ENCODE measurements at places on chromosomes 3 and 15.

DNA sequence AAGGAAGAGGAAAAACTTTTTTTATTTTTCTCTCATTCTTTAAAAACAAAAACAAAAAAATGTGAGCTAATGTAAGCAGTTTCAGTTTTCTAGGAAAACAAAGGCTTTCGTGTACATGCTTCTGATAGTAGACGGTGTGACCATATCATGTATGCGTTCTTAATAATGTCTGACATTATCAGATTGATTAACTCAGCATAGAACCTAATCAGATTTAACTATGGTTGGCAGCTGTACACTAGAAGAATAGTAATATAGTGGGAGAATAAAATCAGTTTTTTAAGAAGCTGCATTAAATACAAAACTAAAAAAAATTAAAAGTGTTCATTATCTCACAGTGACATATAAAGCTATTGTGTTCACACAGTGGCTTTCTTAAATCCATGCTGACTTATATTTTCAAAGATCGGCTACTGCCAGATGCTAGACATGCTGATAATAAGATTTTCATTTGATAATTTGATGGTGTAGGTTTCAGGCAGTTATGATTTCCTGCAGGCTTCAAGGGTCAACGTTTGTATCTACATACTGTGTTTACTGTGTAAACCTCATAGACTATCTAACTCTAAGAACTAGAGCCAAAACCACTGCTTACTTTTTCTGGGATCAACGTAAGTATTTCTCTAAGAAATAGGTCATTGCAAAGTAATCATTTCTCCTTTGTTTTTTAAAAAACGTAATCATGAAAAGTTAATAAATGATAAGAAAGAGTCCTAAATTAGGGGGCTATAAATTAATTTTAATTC lies 74.0 kb downstream of the UBE2E2 start:
- ATAC-seq, result no peak

DNA sequence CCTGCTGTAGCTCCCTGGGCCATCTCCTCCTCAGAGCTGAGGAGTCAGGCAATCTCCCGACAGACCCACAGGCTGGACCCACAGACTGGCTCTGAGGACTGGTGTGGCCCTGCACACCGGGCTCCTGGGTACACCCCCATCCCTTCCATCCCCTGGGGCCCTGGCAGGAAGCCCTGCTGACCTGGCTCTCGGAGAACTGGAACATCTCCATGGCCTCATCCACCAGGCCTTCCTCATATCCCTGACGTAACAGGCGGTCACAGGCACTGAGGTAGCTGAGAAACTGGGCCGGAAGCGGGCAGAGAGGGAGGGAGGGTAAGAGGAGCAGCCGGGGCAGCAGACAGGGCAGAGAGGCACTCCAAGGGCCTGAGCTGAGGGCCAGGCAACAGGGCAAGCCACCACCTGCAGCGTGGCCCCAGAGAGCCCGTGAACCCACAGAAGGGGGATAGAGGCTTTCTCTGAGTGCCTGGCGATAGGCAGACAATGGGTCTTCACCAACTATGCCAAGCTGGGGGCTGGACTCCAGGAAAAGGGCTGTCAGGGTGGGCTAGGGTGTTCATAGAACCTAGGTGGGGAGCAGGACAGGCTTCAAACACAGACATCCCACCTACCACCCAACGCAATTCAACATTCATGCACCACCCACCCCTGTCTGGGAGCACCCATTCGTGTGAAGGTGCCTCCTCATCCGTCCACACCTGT lies 17.9 kb downstream of the KBTBD13 start:
- no peak for ATAC-seq

DNA sequence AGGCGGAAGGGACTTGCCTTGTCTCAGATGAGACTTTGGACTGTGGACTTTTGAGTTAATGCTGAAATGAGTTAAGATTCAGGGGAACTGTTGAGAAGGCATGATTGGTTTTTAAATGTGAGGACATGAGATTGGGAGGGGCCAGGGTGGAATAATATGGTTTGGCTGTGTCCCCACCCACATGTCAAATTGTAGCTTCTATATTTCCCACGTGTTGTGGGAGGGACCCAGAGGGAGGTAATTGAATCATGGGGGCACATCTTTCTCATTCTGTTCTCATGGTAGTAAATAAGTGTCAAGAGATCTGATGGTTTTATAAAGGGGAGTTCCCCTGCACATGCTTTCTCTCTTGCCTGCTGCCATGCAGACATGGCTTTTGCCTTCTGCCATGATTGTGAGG lies 89.2 kb downstream of the CGGBP1 start:
- no peak for ATAC-seq

DNA sequence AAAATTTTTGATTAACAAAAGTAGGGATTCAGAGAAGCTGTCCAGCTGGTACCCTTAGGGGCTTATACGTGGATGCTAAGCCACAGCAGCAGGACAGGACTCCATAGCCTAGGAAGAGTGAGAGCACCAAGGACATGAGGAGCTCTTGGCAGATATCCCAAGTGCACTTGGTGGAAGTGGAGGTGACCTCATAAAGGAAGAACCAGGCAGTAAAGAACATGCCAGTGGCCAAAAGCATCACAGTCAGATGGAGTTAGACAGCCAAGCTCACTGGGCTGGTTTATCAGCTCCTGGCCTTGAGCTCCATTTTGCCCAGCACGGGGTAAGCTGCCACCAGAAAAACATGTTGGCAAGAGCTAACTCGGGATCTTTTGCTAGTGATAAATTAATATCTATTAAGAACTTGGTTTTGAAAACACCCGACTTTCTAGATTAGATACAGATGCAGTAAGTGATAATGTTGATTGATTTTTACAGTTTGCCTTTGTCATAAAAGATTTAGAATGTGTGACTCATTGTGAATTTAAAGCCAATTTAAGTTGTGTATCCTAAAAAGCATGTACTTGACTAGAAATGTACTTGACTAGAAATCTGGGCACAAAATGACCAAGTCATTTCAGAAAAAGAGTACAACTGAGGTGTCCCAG lies 108.0 kb downstream of the CMSS1 start:
- no peak for ATAC-seq

GRCh38 chr3:65538101-65538500 lies 500.6 kb downstream of the MAGI1 start:
- no peak for ATAC-seq

All from activated T-helper 17 cell treated with anti-CD3 and anti-CD28 coated beads, Interleukin-2, amount 50 U/mL, for 72 hours (primary cell).